ENCODE measurements at places on chromosomes 3 and 15. TPM values are rescaled to one million over a fixed set of nuclear protein-coding genes. Genes with fewer than 3 reads are reported as not detected.
A peak's percentile ranks its signal among the peaks of the same experiment; 100 is the strongest.

DNA sequence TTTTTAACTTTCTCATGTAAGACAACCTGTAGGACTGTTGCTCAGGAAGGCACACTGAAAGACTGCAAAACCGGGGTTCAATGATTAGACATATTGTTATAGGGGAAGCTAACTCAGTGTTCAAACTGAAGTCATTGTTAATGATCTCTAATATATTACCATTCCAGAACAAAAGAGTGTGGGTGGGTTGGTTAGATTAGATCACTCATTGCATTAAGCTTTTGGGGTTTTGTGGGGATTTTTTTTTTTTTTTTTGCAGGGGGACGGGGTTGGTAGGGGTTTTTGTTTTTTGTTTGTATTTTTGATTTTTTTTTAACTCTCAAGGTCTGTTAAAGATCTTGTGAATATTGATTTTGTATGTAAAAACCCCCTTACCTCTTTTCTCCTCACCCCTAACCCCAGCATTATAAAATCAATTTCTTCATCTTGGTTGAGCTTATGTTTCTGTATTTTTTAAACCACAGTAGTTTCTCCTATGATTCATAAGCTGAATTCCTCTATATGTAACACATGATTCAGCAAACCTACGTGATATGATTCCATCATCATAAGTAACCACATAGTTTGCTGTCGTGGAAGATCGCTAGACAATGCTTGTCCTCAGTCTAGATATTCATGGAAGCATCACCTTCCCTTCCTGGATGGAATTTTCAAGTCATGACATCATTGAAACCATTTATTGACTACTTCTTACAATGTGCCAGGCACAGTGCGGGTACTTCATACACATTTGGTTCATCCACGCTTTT, 544.1 kb upstream of the MDFIC2 start:
- no peak overlapping the region for H3K4me3 ChIP-seq
- no peaks in the 10 kb centered on the region for H3K36me3 ChIP-seq
- no peak for DNase-seq
- H3K27ac ChIP-seq: no peak overlapping the region

DNA sequence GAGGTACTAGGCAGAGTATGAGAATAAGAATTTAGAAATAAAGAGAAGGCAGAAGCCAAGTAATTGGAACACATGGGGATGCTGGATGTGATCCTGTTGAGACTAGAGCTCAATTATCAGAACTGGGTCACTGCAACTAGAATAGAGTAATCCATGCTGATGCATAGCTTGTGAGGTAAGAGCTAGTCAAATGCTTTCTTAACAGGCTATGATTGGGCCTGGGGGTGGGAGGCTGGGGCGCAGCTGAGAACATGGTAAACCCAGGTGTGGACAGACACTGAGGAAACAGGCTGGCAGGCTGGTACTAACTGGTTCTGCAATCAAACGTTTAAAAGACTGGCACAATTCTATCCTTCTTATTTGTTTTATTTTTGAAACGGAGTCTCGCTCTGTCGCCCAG, 50.5 kb upstream of the LRRFIP2 start:
- no peak for DNase-seq
- peaks cover 44% of the 10 kb centered on the region for H3K4me1 ChIP-seq
- no peak overlapping the region for H3K4me3 ChIP-seq
- no peak overlapping the region for H3K27ac ChIP-seq
- no peaks in the 10 kb centered on the region for H3K36me3 ChIP-seq
- no peaks in the 10 kb centered on the region for H3K27me3 ChIP-seq

KLHL6 gene
- 31.3 TPM for total RNA-seq

GP9 gene
- not detected for total RNA-seq

GRCh38 chr3:105367063-105367405, 325 bp downstream of the ALCAM start:
- H3K27ac ChIP-seq: peak overlapping the region; percentile 85
- peak; percentile 61 for DNase-seq
- peaks cover 20% of the 10 kb centered on the region for H3K4me1 ChIP-seq
- no peaks in the 10 kb centered on the region for H3K27me3 ChIP-seq
- H3K36me3 ChIP-seq: no peaks in the 10 kb centered on the region

UQCC5 gene
- total RNA-seq: 18.2 TPM

DNA sequence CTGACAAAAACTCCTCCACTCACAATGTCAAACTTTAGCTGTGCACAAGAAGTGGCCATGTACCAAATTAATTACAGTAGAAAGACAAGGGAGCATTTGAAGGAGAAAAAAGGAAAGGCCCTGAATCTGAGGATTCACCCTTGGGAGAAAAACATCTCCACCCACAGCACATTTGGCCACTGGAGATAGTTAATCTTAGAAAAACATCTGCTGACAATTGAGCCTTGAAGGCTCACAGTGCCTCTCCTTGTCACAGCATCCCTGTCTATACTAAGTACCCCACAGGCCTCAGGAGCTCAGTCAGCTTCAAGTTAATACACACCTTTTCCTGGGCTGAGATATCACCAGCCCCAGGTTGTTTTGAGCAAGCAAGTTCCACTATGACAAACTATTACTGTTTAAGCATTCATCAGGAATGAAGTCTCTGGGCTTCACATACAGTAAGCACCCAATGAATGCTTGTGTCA, 78.1 kb upstream of the SETMAR start:
- H3K36me3 ChIP-seq: no peaks in the 10 kb centered on the region
- H3K27me3 ChIP-seq: no peaks in the 10 kb centered on the region
- H3K4me1 ChIP-seq: no peaks in the 10 kb centered on the region
- no peak overlapping the region for H3K27ac ChIP-seq
- H3K4me3 ChIP-seq: no peak overlapping the region
- DNase-seq: no peak

GRCh38 chr15:48904758-48905157, 26.8 kb downstream of the EID1 start:
- H3K27ac ChIP-seq: no peak overlapping the region
- no peaks in the 10 kb centered on the region for H3K27me3 ChIP-seq
- H3K4me3 ChIP-seq: no peak overlapping the region

DNA sequence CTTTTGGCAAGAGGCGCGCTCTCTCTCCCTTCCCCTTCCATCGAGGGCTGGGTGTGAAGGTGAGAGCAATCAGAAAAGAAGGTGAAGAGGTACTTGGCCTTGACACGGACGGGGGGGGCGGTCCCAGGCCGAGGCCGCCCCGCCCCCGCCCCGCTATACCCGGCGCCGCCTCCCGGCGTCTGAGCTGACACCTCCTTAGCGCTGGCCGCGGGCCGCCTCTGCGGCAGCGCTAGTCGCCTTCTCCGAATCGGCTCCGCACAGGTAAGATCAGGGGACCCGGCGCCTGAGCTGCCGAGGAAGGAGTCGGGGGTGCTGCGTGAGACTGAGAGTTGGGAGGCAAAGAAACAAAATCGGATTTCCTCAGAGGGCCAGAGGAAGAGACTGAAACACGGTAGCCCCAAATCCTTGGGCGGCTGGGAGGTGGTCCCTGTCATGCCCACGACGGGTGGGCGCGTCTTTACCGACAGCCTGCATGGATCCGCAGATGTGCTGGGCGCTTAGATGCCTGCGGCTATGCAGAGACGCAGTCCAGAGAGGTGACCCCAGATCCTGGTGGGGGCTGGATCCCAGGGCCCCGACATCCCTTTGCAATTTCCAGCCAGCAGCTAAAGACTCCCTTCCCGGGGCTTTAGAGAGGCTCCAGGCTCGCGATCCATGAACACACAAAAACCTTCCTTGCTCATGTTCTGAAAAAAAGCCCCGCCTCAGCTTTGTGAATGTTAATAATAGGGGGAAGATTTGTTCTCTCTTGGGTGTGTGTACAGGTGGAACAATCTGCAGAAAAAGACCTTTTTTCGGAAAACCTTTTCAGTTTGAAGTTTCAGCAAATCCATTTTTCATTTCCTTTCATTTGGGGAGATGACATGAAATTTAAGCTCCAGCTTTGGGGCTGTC, at the start of gene ENTPD3:
Gene ENTPD3, plus strand, starts transcription at position 184 of the 894 bp plus-strand sequence. CDS start 874 bp downstream, outside the sequence.
- H3K4me1 ChIP-seq: peaks cover 6% of the 10 kb centered on the region
- H3K36me3 ChIP-seq: no peaks in the 10 kb centered on the region
- peaks cover 6% of the 10 kb centered on the region for H3K27me3 ChIP-seq
- DNase-seq: no peak
- H3K27ac ChIP-seq: no peak within 1 kb of the TSS

ZKSCAN7 gene
- 3.7 TPM for total RNA-seq

GLDN gene
- not detected for total RNA-seq

DNA sequence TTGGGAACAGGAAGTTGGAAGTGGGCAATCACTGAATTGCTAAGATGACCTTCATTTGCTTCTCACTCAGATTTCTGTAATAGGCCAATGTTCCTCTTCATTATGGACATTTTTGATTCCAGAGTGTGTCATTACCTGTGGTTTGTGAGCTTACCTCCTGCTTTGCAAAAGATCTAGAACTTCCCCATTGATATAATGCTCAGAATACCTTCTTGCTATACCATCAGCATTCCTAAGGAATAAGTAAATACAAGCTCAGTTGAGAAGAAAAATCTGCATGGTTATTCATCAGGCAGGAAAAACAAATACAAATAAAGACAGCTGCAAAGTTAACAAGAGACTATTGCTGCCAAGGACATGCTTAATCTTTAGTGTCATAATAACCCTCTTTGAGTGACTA, 5.6 kb upstream of the RPL14 start:
- DNase-seq: no peak
- H3K36me3 ChIP-seq: no peaks in the 10 kb centered on the region
- no peaks in the 10 kb centered on the region for H3K27me3 ChIP-seq

SNTN gene
- not detected for total RNA-seq

GRCh38 chr3:21839592-21839991, 88.6 kb upstream of the ZNF385D start:
- no peaks in the 10 kb centered on the region for H3K36me3 ChIP-seq
- H3K27ac ChIP-seq: no peak overlapping the region
- no peaks in the 10 kb centered on the region for H3K4me1 ChIP-seq
- no peaks in the 10 kb centered on the region for H3K27me3 ChIP-seq
- H3K4me3 ChIP-seq: no peak overlapping the region

DNA sequence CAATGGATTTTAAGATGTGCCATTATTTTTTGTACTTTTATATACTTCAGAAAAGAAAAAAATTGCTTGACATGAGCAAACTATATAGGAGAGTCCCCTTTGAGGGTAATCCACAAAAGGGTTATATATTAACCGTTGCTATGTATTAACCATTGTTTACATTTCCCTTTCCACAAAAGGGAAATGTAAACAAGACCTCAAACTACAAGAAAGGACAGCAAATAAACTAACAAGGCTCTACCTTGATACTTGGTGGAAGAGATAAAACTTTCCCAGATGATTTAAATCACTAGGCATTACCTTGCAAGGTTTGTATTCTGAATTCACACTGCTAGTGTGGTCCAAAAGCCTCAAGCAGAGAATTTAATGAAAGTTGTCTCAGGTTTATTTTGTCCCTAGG, 616.3 kb upstream of the BCHE start:
- H3K36me3 ChIP-seq: no peaks in the 10 kb centered on the region
- DNase-seq: no peak
- H3K27ac ChIP-seq: no peak overlapping the region
- no peaks in the 10 kb centered on the region for H3K4me1 ChIP-seq
- no peak overlapping the region for H3K4me3 ChIP-seq
- no peaks in the 10 kb centered on the region for H3K27me3 ChIP-seq

GOLGB1 gene
- 20.6 TPM for total RNA-seq

MGA gene
- total RNA-seq: 41.5 TPM

DNA sequence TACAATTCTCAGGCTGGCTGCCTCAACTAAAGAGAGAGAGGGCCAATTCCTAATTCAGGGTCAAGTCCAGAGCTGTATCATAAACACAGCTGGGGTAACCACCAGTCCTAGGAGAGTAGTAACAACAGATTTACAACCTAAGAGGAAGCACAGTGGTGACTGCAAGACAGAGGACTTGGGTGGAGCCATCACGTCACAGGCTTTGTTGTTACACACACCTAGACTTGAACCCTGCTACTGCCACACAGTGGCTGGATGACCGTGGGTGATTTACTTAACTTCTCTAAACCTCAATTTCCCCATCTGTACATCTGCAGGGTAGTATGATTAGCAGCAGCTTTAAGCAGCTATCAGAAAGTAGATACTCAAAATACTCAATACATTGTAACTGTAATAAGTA, 78.6 kb downstream of the MYLK start:
- no peak for DNase-seq
- no peaks in the 10 kb centered on the region for H3K27me3 ChIP-seq
- no peak overlapping the region for H3K4me3 ChIP-seq
- H3K36me3 ChIP-seq: no peaks in the 10 kb centered on the region
- H3K27ac ChIP-seq: no peak overlapping the region

- H3K4me1 ChIP-seq: no peaks in the 10 kb centered on the region
- no peak for DNase-seq
- no peaks in the 10 kb centered on the region for H3K36me3 ChIP-seq
- H3K27ac ChIP-seq: no peak overlapping the region
- H3K27me3 ChIP-seq: no peaks in the 10 kb centered on the region
Measured at GRCh38 chr3:133124511-133124910, 86.3 kb downstream of the TMEM108 start.

IL20RB gene
- 0.96 TPM for total RNA-seq

GNAT1 gene
- total RNA-seq: not detected

GRCh38 chr15:40846841-40847222, 3.0 kb downstream of the SPINT1 start:
- no peaks in the 10 kb centered on the region for H3K36me3 ChIP-seq
- H3K27ac ChIP-seq: peak overlapping the region; percentile 59
- H3K4me1 ChIP-seq: peaks cover 17% of the 10 kb centered on the region
- H3K27me3 ChIP-seq: no peaks in the 10 kb centered on the region
- no peak for DNase-seq

LXN gene
- total RNA-seq: 5.3 TPM

DNA sequence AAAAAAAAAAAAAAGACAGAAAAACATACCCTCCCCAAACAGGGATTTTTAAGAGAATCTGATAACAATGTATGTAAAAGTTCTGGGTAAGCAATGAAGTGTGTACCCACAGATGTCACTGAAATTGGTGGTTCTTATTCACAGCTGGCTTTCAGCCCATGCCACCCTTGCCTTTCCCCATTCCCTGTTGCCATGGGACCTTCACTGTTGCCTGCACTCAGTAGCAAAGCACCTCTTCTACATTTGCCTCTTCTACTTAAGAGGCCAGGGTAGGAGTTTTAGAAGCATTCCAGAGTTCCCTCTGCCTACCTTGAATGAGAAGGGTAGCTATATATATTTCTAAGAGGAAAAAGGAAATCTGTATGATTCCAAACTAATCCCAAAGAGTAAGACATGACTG, 57.4 kb downstream of the FMN1 start:
- H3K27ac ChIP-seq: no peak overlapping the region
- H3K36me3 ChIP-seq: no peaks in the 10 kb centered on the region
- no peak for DNase-seq
- no peak overlapping the region for H3K4me3 ChIP-seq
- no peaks in the 10 kb centered on the region for H3K27me3 ChIP-seq

CP gene
- not detected for total RNA-seq

SNRPA1 gene
- 213 TPM for total RNA-seq

PCOLCE2 gene
- not detected for total RNA-seq

PARP9 gene
- 13.4 TPM for total RNA-seq

SPESP1 gene
- 0.86 TPM for total RNA-seq

DNA sequence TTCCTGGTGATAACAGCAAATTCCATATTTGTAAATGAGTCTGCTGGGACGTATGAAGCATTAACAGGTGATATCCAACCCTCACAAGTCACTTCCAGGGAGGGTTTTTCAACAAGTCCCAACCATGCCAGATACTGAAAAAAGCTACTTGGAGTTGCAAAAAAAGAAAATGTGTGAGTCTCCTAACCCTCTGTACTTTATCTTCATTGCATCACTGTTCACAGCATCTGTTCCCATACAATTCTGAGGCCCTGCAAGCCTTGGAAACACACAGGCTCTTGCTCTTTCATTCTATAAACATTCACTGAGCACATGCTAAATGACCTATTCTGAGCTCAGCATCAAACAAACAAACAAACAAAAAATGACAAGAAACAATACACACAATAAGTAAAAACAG, 120.8 kb downstream of the RFTN1 start:
- H3K36me3 ChIP-seq: no peaks in the 10 kb centered on the region
- H3K4me1 ChIP-seq: no peaks in the 10 kb centered on the region
- no peaks in the 10 kb centered on the region for H3K27me3 ChIP-seq

All from CD8-positive, alpha-beta memory T cell (primary cell).